Esophagus mucosa (tissue), 1 donor: ENCODE measurements at places on chromosomes 3 and 15. TPM values are rescaled to one million over a fixed set of nuclear protein-coding genes. Genes with fewer than 3 reads are reported as not detected.

- no peak for ATAC-seq
These were observed 180.0 kb upstream of the SMAD3 start for GRCh38 chr15:66885281-66885915.

NLGN1 gene
- total RNA-seq, result 0.44 TPM

DNA sequence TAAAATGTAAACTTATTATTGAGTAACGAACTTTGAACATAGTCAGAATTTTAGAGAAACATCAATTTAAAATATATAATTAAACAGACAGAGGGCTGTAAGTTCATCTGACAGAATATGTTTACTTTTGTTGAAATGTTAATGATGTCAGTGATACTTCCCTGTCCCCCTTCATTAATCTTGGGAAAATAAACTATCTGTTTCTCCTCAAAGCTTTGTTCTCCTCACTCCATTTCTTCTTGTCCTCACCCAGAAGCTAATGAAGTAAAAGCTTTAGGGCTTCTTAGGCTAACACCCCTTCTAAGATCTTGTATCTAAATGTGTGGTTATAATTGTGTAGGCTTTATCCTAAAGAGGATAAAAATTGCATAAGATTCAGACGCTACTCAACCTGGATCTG is 1031.8 kb downstream of the FHIT start:
- ATAC-seq, result no peak

SPESP1 gene
- total RNA-seq, result 0.52 TPM

DNA sequence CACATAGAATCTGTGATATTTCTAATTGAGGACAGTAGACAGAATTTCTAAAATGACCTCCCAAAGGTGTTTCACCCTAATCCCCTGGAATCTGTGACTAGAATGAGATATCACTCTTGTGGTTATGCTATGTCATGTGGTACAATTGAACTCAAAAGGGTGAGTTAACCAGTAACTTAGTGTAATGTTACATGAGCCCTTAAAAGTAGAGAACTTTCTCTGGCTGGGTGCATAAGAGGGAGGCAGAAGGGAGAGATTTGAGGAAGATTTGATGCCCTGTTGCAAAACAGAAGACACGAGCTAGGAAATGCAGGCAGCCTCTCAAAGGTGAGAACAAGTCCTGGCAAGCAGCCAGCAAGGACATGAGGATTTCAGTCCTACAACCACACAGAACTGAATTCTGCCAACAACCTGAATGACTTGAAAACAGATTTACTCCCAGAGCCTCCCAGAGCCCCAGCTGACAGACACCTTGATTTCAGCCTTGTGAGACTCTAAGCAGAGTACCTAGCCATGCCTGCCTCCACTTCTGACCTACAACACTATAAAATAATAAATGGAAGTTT is 160.3 kb downstream of the MTHFS start:
- ATAC-seq, result no peak

HEXA gene
- total RNA-seq, result 38.3 TPM

ROBO2 gene
- 7.1 TPM for total RNA-seq

DNA sequence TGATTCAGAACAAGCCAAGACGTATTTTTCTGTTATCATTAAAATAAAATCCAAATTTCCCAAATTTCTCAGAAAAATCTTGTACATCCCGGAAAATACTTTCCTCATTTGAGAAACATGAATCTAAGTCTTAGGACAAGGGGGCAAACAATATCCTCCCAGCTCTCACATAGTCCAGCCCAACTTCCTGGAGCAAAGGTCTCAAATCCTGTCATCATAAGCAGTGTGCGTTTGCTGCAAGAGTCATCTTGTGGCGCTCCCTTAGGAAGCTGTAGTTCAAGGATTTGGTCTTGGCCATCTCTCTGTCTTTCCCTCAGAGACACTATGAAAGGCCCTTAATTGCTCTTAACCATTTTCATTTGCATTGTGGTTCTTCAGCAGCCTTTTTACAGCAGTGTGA is 57.5 kb upstream of the GSK3B start:
- ATAC-seq, result no peak

- ATAC-seq, result peak; percentile 18
These were observed 438 bp downstream of the SHOX2 start for GRCh38 chr3:158105710-158106253.

ARL6IP5 gene
- 36.4 TPM for total RNA-seq

PLSCR2 gene
- total RNA-seq, result 0.12 TPM

- no peak for ATAC-seq
These were observed 393.3 kb downstream of the TBC1D5 start for GRCh38 chr3:17349093-17349492.

GRCh38 chr3:42852441-42852840 is 23.2 kb downstream of the CYP8B1 start:
- no peak for ATAC-seq

NTRK3 gene
- 1.00 TPM for total RNA-seq

MST1 gene
- total RNA-seq, result 7.6 TPM
